ENCODE measurements at places on chromosomes 3 and 15.

- peak; percentile 38 for DNase-seq
Observed at GRCh38 chr3:172836390-172836997, 86.0 kb downstream of the ECT2 start.

GRCh38 chr15:50828610-50829206, 63.2 kb upstream of the SPPL2A start:
- DNase-seq, result no peak

DNA sequence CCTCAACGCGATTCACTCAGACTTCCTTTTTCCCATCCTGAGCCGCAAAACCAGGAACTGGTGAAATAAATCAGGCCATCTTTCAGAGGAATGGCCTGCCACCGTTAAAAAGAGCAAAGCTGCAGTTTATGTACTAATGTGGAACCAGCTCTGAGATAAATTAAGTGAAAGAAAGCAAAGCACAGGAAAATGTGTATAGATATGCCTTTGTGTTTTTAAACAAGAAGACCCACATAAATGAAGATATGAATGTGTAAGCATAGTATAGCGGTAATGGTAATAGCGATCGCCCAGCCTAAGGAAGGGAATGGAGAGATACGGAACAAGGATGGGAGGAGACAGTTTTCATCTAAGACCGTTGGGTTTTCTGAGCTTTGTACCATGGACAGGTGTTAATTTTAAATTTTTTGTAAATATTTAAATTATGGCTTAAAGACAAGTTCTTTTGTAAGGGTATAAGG, 30.8 kb upstream of the RPN1 start:
- no peak for DNase-seq

DNA sequence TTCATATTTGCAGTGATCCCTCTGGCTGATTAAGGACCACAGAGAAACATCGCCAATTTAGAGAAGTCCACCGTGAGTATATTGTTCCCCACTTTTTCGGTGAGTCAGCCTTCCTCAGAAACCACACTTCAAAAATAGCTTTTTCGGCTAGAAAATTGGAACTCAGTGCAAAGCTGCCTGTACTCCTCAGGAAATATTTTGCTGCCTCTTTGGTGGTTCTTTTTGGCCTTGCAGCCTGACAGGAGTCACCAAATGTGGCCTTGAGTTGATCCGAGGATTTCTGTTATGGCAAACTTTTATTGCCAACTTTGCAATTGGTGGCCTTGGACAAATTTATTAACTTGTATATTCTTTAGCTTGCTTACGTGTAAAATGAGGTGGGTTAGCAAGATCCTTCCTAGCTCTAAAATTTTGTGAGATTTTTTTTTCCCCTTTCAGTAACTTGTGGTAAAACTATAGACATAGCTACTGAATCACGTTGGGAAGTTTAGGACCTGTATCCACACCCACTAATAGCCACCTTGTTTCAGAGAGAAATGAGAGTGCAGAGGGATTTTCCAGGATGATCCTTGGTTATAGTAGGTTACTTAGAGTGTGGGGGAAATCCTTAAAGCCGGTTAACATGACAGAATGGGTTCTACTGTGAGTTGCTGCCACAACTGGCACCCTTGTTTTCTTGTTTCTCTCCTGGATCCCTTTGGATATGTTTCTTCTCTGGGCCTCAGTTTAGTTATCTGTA, 9.9 kb downstream of the ARL6IP5 start:
- DNase-seq, result no peak

GRCh38 chr3:41638381-41638780, 323.5 kb downstream of the ULK4 start:
- no peak for DNase-seq

- DNase-seq, result no peak
Observed at GRCh38 chr3:194364652-194365434, 4.7 kb downstream of the LRRC15 start.

GRCh38 chr3:52088445-52089367, 32.3 kb upstream of the DUSP7 start:
- DNase-seq, result no peak

GRCh38 chr3:174342171-174342570, 517.0 kb upstream of the NAALADL2 start:
- DNase-seq, result no peak

DNA sequence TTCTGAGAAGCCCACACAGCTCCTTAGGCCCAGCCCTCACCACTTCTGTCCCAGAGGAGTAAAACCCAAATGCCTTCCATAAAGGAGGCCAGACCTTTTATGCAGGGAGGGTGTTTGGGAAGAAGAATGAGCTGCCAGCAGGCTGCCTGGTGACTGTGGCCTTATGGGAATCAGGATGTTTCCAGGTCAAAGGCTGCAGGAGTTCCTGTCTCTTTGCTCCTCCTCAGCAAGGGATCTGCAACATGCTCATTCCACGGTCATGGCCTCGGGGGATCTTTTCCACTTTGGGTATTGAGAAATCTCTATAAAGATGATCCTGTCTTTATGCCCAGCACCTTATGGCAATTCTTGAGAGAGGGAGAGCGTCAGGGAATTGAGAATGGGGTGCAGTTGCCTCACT, 25.2 kb upstream of the MAGEF1 start:
- no peak for DNase-seq

DNA sequence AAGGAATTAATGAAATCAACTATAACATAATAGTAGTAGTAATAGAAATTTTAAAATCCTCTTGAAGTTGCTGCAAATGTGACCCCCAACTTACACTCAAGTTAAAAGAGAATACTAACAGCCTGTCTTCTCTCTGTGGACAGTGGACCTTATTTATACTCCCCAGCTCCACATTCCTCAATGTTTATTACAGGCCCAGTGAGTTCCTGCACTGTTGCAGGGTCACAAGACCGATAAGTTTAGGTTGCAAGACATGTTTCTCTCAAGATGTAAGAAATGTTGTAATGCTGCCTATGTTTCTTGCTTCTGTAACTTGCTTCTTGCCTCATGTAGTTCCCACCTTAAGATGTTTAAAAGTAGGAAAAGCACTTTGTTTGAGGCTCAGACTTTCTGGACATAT, 888.1 kb downstream of the PDCD6IP start:
- DNase-seq, result no peak

- DNase-seq, result peak; percentile 10
Observed at GRCh38 chr3:30779686-30780287, 114.7 kb downstream of the GADL1 start.

- no peak for DNase-seq
Observed at GRCh38 chr3:33989229-33989628, 190.8 kb downstream of the PDCD6IP start.

GRCh38 chr3:156619376-156619775, 55.0 kb upstream of the TIPARP start:
- no peak for DNase-seq

DNA sequence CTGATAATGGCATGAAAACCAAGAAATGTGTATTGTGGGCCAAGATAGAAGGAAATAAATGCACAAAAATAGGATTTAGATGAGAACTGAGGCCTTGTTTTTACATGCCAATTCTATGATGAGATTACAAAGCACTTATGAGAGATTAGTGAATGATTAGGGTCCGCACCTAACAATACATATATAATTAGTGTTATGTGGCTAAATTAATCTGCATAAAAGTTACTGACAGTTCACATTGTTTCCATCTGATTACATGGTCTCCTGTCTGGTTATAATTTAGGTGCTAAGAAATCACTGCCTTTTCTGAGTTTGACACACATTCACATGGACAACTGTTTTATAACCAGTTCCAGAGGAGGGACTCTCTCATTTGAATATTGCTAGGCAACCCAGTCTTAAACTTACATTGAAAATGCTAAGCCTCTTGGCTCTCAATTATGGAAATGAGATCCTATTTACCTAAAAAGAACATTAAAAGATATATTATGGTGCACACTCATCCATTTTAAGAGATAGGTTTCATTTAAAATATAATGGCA, 117.0 kb upstream of the ARL6 start:
- no peak for DNase-seq

DNA sequence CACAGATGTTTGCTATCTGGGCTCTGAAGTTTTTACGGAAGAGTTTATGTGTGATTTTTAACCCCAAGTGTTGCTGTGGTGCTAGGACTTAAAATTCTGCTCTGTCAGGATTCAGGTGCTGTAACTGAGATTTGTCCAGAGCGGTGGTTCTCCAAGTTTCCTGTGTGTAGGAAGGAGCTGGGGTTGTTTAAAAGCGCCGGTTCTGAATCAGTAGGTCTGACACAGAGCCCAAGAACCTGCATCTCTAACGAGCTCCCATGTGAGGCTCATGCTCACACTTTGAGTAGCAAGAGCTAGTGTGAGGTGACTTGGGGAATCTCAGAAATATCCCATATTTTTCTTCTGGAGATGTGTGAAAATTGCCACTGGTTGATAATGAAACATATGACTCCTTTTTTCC, 325.5 kb downstream of the SATB1 start:
- DNase-seq, result no peak

- peak; percentile 49 for DNase-seq
Observed at GRCh38 chr15:69060744-69061143, 46.2 kb downstream of the NOX5 start.

- no peak for DNase-seq
Observed at GRCh38 chr15:34890424-34890823, 79.1 kb downstream of the AQR start.

DNA sequence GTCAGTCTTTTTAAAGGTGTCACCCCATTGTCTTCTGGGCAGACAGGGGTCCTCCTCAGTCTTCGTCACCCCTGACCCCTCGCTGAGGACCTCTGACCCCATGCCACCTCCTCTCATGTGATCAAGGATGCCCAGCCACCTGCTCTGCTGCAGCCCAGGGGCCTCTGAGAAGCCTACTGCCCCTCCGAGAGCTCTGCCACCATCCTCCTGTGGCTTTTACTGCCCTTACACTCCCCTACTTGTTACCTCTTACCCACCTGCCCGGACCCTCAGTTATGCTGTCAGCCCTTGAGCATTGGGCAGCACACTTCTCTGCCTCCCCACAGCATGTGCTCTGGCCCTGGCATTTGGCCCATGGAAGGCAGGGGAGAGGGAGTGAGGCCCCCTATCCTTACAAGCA, 123.2 kb downstream of the LRRK1 start:
- DNase-seq, result no peak

- DNase-seq, result no peak
Observed at GRCh38 chr15:70526221-70526973, 237.0 kb downstream of the UACA start.

DNA sequence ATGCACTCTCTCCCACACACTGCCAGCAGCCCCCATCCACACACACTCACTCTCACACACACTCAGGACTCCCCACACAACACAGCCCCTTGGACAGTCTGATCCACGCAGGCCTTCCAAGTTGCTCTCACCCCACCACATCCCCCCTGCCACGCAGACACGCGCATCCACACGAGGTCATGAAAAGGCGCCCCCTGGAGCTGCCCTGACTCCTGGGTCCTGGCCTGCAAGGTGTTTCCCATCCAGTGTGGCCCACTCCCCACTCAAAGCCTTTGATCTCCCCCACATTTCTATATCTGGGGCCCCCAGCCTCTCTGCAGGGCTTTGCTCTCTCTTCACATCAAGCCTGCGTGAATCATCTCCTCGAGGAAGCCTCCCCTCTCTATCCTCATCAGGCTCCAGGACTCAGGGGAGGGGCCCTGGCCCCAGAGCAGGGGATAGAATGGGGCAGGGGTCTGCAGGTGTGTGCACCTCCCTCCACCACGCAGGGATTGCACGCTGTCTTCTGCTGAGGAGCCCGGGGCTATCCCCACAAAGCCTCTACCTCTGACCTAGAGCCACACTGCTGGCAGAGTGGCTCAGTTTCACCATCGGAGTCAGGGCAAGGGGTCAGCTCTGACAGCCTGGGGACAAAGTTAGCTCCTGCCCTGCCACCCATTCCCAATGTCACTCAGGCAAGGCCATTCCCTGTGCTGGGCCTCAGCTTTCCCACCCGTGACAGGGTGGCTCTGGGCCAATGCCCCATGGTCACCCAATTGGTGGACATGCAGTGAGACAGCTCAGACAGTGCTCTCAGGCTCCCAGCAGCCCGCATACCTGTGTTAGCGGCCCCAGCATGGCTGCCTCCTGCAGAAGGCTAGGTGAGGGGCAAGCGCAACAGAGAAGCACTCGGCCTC, 6.4 kb downstream of the MYL3 start:
- no peak for DNase-seq

GRCh38 chr3:182487611-182488010, 305.7 kb upstream of the ATP11B start:
- no peak for DNase-seq

GRCh38 chr3:187150599-187150998, 11.3 kb upstream of the RPL39L start:
- DNase-seq, result peak; percentile 56

- DNase-seq, result no peak
Observed at GRCh38 chr15:64665179-64665578, 110.2 kb downstream of the RBPMS2 start.

- no peak for DNase-seq
Observed at GRCh38 chr3:62214850-62215249, 158.5 kb downstream of the FEZF2 start.

DNA sequence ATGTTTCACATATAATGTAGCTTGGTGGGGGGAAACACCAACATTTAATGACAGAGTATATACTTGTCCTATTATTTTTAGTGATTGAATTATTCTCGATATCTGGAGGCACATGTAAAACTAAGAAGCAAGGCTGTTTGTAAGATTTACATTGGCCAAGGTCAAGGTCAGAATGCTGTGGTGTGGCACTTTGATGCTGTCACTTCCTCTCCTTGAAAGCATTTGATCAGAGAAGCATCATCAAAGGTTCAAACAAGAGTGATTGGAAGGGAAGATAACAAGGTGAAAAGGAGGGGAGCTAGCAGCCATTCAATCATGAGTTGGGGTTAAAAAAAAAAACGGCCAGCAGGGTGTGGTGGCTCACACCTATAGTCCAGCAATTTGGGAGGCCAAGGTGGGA, 26.4 kb downstream of the RTF1 start:
- DNase-seq, result no peak

DNA sequence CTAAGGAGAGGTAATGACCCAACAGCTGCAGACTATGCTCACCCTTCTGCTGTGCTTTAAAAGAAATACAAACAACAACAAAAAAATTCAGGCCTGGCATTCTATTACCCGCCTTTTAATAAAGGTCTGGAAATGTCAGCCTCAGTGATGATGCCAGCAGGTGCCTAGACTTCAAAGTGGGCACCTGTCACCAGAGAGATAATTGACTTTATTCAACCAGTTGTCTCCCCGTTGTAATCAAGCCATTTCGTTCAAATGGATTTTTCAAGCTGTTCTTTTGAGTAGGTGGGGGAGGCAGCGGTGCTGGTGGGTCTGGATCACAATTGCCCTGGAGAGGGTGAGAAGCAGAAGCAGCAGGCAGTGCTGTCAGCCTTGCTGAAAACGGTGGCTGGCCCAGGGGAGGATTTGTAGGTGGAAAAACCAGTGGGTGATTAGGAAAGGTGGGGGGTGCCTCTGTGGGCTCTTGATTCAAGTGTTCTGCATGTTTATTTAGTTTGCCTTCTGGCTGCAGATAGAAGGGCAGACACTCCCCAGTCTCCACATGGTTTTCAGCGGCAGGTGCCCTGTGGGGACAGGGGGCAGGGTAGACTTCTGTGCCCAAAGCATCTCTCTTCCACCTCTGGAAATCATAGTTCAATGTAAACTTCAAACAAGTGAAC, 300.2 kb upstream of the SLCO3A1 start:
- DNase-seq, result no peak

- no peak for DNase-seq
Observed at GRCh38 chr15:91952216-91952615, 98.7 kb downstream of the SLCO3A1 start.

All from erythroblast (primary cell).